ENCODE measurements at places on chromosomes 2 and 18.

DNA sequence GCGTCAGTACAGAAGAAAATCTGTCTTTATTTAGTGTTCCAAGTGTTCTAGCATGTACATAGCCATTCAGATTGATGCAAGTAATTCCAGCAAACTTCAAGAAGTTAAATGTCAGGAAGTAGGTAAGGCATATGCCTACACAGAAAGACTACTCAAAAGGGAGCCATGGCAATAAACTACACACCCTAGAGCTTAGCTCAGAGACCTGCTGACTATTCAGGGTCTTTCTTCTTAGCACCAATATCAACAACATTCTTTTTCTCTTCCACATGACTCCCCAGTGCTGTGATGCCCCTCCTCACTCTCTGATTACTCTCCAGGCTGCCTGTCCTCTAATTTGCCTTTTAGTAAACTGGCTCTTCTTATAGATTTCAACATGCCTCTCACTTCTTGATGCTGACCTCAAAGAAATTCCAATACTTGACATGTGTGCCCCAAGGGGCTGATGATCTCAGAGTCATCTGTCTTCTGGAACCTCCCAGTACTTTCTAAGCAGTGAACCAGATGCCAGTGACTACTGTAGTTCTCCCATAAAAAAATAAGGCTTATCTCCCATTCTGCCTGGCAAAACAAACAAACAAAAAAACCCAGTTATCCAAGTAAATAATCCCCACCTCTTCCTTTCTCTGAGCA lies 909.2 kb upstream of the FANCL start:
- DNase-seq = no peak

DNA sequence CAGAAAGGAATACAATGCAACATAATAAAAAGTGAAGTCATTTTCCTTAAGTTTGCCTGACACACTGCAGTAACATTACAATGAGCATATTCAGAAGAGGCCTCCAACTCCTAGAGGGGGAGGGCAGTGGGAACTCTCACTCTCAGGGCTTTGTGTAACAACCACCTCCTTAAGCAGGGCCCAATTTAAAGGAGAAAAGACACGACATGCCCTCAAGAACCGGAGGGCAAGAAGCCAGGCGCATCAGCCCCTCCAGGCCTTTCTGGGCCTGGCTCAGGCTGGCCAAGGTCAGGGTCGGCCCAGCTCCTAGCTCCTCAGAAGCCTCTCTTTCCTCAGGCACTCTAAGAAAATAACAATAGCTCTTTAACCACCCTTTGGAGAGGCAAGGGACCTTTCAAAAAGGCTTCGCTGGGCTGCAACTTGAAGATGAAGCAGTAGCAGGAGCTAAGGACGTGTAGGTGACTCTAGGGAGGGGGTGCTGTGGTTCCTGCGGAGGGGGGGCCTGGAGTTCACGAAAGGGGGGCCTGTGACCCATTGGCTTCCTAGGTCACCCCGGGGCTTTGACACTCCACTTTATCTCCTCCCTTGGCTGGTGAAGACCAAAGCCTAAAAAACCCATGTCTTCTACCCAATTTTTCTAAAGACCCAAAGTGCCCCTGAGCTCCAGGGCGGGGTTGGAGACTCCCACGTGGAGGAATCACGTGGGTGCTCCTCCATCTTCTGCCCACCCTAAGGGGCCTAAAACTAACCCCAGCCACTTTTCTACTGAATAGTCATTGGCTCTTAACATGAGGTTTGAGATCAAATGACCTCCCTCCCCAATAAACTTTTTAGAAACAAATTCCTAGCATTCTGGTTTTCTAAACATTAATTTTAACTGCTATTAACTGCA lies 13.3 kb downstream of the SERTAD2 start:
- DNase-seq = no peak

DNA sequence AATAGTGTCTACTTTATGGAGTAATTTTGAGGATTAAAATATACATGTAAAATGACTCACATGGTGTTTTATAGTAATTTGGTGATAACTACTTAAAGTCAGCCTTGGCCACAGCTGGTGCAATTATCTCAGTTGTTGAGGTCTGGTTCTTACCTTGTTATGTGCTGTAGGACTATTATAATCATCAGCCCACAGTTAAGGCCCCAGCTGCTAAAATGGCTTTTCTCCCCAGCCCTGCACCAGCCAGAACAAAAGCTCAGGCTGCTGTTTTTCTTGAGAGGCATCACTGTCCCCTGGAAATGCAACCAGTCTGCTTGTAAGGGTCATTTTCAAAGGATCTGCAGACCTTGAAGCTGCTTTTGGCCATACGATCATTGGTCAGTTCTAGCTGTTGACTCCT lies 283.3 kb upstream of the THUMPD2 start:
- DNase-seq = no peak

DNA sequence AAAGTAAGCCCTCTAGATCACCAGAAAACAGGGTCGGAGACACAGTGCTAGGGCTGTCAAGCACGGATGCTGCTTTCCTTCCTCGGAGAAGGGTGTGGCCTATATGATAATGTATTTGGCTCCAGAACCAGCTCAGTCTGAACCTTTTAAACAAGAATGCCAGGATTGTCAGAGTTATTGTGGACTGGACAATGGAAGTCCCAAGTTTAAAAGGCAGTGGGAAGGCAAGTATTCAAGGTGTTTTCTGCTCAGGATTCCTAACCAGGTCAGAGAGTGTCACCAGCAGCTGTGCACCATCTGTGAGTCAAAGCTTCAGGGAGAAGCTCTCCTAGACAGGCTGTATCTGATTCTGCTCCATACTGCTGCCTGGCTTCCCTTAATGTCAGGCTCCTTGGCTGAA lies 94.8 kb downstream of the SPOPL start:
- DNase-seq = no peak

DNA sequence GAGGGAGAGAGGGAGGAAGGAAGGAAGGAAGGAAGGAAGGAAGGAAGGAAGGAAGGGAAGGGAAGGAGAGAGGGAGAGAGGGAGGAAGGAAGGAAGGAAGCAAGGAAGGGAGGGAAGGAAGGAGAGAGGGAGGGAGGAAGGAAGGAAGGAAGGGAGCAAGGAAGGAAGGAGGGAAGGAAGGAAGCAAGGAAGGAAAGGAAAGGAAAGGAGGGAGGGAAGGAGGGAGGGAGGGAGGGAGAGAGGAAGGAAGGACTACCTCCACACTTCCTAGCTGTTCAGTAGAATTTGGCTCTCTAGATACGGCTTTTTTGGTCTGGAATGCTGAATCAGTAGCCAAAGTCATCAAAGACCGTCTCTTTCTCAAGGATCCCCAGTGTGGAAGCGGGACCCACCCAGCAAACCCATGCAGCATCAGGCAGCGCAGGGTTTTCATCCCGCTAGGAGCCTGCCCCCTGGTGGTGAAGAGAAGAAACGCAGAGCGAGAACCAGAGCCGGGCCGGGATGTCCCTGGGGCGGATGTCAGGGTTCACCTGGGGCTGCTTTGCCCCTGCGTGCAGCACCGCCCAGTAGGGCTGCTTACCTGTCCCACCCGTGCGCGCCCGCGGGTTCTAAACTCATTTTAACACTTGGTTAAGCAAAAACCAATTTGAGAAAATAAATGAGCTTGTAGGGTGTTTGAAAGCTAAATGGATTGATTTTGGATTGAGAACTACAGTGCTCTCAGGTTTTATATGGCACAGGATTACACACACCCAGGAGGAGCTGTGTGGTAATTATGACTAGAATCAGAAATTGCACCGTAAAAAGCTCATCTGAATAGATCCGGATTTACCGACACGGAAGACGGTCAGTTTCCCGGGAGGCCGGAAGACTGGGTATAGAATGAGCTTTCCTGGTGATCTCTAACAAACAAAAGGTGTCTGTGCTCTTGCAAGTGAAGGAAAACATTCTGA lies 48.1 kb upstream of the ARL4C start:
- DNase-seq = peak; percentile 68

Measured in activated CD4-positive, alpha-beta T cell treated with anti-CD3 and anti-CD28 coated beads, Interleukin-2, amount 50 U/mL, for 24 hours (primary cell).